ENCODE measurements at places on chromosomes 2 and 18.

- no peak for DNase-seq
These were observed 239.9 kb downstream of the KLHL29 start for GRCh38 chr2:23624915-23625314.

DNA sequence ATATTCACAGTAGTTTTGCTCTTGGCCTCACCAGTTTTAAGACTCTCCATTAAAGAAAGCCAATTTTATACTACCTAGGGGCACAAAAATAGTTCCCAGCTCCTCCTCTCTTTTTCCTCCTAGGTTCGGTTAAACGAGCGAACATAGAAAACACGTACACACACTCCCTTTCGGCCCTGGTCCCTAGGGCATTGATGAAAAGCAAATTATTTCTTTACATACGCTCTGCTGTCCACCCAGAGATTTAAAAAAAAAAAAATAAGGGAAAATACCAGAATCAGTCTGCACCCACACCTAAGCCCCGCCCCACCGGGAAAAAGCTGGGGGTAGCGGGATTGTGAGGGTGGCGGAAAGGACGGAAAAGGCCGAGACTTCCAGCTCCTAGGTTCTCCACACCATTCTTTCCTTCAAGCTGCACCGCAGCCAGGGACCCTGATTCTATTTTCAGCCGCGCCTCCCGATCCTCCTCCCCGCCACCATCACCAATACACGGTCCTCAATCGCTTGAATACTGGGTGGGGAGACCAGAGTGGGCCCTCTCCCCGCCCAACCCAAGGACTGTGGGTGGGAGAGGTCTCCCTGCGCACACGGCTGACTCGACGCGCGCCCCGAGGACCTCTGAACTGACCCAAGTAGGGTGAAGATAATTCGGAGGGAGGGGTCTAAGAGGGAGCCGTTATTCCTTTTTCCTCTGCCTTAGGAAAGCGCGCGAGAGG is 769 bp downstream of the ATF2 start:
- DNase-seq = peak; percentile 37

GRCh38 chr2:204010628-204011560 is 74.3 kb downstream of the ICOS start:
- no peak for DNase-seq

GRCh38 chr18:59760212-59760611 is 63.0 kb upstream of the CCBE1 start:
- no peak for DNase-seq

GRCh38 chr2:140639628-140640027 is 1491.2 kb downstream of the LRP1B start:
- no peak for DNase-seq

- DNase-seq = no peak
These were observed 12.3 kb upstream of the APOB start for GRCh38 chr2:21055879-21056790.

- DNase-seq = no peak
These were observed 46.6 kb downstream of the SPATS2L start for GRCh38 chr2:200353120-200353519.

DNA sequence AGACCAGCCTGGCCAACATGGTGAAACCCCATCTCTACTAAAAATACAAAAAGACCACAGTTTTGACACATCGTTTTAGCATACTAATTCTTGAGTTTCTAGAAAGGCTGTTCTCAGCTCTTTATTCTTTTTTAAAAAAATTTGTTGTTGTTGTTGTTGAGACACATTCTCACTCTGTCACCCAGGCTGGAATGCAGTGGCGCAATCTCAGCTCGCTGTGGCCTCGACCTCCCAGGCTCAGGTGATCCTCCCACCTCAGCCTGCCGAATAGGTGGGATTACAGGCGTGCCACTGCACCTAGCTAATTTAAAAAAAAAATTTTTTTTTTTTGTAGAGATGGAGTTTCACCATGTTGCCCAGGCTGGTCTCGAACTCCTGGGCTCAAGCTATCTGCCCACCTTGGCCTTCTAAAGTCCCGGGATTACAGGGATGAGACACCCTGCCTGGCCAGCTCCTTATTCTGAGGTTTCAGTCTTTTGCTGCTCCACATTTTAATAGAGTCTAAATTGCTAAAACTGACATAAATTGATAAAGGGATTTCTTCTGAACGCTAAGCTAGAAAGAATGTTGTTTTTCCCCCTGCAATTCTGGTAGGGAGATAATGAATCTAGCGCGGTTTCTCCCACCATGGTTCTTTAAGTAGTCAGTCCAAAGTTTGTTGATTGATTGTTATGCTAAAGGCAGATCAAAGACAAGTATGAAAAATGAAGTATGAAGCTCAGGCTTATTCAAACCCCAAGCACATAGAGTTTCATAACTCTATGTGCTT is 32.6 kb upstream of the CABLES1 start:
- DNase-seq = no peak

- DNase-seq = peak; percentile 54
These were observed 31.5 kb upstream of the TANC1 start for GRCh38 chr2:158936978-158937377.

DNA sequence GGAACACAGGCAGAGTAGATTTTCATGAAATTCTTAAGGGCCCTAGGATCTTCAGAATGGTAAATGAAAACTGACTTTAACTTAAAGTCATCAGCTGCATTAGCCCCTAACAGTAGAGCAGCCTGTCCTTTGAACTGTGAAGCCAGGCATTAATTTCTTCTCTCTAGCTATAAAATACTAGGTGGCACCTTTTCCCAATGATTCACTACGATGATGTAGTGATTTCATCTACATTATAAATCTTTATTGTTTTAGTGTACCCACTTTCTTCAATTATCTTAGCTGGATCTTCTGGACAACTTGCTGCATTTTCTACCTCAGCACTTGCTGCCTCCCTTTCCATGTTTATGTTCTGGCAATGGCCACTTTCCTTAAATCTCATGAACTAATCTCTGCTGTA is 290.5 kb downstream of the NOL4 start:
- DNase-seq = no peak

DNA sequence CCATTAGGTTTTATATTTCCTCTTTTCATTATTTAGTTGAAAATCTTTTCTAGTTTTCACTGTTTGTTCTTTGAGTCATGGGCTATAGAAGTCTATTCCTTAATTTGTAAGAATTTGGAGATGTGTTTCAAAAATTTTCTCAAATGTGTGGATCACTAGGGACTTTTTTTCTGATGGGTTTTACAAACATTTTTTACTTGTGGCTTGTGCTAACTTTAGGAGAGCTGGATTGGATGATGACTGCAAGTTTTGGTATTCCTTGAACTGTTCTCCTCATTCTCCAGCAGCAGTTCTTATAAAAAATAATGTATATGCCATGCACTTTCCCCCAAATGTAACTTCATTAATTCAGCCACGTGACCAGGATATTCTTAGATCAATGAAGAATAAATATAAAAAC is 94.7 kb upstream of the CWC22 start:
- DNase-seq = no peak

DNA sequence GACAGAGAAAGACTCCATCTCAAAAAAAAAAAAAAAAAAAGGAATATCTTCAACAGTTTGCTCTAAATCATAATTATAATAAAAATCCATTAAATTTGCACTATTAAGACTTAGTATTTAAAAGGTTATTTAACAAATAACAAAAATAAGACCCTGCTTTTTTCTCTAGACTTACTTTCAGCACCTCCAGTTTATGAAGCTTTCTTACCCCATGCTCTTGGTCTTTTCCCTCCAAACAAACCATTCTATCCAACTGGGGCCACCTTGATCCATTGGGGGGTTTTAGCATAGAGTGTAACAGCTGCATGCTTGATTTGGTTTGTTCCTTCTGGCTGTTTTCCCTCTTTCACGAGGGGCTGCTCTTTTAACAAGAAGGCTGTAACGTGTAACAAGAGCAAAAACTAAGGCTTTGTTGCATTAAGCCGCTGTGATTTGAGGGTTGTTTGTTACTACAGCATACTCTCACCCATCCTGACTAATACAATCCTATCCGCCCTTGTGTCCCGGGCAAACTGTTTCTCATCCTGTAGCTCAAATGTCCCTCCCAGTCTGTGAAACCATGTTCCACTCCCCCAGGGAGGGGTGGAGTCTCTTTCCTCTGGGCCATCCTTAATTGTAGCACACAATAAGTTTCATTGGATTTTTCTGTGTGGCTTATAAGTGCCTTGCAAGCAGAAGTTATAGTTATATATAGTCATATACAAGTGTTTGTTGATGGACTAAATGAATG is 9.6 kb upstream of the MYCN start:
- DNase-seq = no peak

GRCh38 chr2:96685577-96686459 is 43.3 kb downstream of the FER1L5 start:
- DNase-seq = no peak

DNA sequence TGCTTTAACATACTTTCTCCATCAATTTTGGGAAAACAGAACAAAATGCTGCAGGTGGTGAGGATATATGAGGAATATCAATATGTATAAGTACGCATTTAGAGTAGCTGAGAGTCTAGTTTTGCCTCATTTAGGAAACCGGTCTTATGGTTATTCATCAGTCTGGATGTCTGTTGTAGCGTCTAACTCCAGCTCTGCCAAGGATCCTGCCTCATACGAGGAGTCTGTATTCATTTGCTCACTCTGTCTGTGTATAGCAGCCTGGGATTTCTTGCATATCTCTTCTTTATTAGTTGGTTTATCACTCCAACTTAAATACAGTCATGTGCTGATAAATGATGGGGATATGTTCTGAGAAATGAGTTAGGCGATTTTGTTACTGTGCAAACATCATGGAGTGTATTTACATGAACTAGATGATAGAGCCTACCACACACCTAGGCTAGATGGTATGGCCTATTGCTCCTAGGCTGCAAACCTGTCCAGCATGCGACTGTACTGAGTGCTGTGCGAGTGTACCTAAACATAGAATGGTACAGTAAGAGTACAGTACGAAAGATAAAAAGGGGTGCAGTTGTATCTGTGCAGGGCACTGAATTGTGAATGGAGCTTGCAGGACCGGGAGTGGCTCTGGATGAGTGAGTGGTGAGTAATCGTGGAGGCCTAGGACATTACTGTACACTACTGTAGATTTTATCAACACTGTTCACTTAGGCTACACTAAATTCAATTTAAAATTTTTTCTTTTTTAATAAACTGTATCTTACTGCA is 148.1 kb downstream of the ZNF407 start:
- DNase-seq = peak; percentile 34

DNA sequence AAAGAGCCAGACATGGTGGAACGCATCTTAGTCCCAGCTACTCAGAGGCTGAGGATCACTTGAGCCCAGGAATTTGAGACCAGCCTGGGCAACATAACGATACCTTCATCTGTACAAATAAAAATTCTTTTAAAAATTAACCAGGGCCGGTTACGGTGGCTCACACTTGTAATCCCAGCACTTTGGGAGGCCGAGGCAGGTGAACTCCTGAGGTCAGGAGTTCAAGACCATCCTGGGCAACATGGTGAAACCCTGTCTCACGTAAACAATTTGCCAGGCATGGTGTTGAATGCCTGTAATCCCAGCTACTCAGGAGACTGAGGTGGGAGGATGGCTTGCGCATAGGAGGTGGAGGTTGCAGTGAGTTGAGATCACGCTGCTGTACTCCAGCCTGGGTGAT is 25.8 kb upstream of the KCNG3 start:
- no peak for DNase-seq

- no peak for DNase-seq
These were observed 50.2 kb downstream of the CALCRL start for GRCh38 chr2:187397886-187398285.

DNA sequence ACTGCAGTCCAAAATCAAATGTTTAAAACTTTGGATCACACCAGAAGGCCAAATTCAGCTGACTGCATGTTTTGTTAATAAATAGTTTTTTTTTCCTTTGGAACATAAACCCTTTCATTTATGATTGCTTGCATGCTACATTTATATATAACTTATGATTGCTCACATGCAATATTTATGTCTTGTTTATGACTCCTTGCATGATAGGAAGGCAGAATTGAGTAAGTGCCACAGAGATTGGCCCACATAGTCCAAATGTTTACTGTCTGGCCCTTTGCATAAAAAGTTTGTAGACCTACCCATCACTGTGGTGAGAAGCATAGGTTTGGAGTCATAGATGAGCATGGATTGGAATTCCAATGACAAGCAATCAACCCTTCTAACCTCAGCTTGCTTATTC is 30.8 kb downstream of the WDFY1 start:
- peak; percentile 35 for DNase-seq

GRCh38 chr18:47863041-47863440 is 67.4 kb downstream of the SMAD2 start:
- DNase-seq = no peak

DNA sequence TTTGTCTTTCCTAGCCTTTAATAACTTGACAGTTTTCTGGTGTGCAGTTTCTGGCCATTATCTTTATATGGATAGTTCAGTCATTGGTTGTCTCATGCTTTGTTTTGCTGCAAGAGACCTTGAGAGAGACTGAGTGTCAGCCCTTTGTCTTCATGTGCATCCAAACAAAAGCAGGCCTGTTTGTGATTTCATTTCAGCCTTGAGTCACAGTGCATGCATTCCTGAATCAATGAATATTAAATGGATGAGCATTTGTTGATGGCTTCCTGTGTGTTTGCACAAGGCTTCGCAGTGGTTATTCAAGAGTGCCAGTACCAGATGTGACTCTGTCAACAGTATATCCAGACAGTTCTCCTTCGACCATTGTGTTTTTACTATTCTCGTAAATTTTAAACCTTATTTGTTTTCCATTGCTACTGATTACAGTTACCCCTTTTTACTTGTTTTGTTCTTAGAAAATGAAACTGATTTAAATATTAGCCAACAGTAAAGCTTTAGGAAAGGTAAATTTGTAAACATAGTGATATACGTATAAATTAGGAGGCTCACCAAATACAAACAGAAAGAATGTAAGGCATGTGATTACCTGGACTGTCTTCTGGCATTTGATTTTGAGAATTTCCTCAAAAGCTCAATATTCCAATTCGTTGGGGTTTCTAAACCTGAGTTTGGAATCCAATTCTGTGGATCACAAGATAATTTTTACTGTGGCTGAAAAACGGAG is 319.8 kb downstream of the CTNNA2 start:
- no peak for DNase-seq

DNA sequence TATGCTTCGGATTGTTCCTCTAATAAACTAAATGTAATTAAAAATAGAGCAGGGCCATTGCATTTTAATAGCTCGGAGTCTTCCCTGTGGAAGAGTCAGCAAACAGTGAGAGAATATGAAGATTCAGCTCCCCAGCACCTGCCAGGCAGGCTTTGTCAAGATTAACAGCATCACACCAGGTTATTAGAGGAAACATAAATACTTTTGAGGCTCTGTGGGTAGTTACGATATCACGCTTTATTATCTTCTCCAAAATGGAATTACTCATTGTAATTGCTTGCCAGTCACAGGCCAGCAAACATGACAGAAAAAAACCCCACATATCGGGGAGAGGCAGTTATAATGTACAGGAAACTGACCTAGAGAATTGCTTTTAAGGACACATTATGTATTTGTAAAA is 303.9 kb downstream of the CPS1 start:
- DNase-seq = no peak
